Colonic mucosa (tissue), 4 donors: ENCODE measurements at places on chromosomes 4 and X. TPM values are rescaled to one million over a fixed set of nuclear protein-coding genes. Genes with fewer than 3 reads are reported as not detected.

GRCh38 chr4:131098976-131099375 is 2003.0 kb downstream of the C4orf33 start:
- DNase-seq = no peak

- no peak for DNase-seq
Measured at GRCh38 chr4:76373919-76374552, 46.9 kb downstream of the CCDC158 start.

DNA sequence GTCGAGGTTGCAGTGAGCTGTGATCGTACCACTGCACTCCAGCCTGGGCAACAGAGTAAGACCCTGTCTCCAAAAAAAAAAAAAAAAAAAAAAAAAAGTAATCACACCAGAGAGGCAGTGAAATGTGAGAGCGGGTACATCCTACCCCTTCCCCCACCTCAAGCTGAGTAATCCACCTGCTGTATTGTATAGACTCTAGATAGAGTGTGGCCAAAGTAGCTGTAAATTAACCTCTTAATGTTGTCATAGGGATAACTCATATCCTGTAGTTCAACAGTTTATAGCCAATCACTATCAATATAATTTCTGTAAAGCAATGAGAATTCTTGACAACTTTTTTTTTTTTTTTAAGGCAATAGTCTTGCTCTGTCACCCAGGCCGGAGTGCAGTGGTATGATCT is 30.8 kb downstream of the TNIP2 start:
- DNase-seq = no peak

DNA sequence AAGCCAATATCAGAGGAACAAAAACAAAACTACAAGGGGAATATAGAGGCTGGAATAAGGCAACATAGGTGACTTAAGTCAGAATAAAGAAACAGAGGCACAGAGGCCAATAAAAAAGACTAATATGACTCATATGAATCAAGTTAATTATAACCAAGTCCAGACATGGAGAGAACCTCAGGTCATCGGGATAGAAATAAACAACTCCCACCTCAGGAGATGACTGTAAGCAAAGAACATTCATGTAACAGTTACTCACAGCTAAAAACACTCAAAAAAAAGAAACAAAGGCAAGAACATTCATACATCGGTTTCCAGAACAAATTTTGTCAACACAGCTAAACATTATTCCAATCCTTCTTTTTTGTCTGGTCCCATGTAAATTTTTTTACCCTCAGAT is 60.3 kb upstream of the RXFP1 start:
- DNase-seq = no peak

DNA sequence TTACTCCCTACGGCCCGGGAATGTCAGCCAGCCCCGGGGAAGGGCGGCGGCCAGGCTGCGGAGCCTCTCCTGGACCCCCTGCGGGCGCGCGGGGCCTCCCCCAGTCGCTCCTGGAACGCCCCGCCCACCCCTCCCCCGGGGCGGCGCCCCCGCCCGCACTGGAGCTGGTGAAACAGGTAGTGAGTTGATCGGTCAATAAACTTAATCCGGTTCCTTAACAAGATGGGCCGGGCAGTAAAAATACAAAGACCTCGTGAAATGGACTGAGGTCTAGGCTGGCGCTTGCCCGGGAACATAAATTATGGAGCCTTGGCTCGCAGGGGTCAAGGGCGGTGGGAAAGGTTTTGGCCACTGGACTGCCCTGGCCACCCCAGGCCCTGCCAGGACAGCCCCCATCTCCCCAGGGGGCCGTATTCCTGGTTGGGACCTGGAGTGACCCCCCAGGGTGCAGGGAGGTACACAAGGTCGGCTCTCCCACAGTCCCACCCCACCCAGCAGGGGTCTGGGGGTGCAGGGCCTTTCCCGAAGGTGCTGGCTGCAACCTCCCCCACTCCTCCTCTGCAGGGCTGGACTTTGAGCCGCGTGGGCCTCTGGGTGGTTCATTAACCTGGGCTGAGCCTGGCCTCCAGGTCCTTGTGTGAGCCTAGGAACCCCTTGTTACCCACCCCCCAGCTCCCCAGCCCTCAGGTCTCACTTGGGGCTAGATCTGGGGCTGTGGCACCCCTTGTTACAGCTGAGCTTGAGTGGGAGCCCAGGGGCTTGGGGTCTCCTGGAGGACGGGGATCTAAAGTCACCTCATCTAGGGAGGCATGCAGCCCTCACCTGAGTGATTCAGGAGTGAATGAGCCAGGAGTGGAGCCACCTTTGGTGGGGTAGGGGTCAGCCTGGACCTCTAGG is 2.5 kb downstream of the FGFR3 start:
- DNase-seq = peak; percentile 78

DNA sequence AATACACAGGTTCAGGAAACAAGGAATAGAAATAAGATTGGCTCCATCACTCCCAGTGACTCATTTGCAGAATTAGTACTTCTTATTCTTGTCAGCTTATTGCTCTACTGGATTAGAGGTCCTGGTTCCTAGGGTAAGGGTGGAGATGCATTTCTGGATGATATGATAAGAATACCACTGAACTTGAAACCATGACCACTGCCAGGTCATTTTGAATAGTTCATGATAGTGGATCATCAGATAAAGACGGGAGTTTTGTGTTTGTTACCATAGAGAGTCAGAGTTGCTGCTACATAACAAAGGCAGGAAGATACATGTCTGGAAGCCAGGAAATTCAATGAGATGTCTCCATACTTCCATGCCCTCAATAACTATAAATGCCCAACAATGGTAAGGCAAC is 109.2 kb upstream of the FAT1 start:
- DNase-seq = no peak

DNA sequence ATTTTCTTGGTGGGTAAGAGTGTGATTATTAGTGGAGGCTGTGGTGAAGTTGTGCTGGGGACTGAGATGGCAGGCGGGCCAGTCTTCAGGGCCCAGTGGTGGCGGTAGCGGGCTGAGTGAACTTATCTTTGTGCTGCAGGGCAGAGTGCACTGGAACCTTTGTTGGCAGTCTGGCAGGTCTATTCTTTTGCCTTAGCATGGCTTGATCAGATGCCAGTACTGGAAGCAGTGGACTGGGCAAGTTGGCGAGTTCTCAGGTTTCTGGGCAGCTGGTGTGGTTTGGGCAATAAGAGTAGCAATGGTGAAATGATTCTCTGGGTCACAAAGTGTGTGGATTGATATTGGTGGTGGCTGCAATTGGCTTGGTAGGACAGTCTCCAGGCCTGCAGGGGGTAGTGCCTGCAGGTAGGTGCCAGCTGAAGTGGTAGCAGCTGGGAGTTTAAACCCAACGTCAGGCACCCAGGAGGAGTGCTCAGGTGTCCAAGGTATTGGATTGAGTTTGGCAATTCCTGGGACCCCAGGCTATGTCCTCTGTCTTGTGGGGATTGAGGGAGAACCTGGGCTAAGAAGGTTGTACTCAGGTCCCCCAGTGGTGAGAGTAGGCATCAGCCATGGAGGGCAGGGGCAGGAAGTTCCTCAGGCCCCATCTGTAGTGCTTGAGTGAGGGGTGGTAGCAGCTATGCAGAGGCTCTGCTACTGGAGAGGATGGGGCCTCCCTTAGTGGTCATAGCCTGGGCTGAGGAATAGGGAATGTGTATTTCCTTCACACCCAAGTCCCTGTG is 34.9 kb upstream of the SLC25A14 start:
- no peak for DNase-seq

DNA sequence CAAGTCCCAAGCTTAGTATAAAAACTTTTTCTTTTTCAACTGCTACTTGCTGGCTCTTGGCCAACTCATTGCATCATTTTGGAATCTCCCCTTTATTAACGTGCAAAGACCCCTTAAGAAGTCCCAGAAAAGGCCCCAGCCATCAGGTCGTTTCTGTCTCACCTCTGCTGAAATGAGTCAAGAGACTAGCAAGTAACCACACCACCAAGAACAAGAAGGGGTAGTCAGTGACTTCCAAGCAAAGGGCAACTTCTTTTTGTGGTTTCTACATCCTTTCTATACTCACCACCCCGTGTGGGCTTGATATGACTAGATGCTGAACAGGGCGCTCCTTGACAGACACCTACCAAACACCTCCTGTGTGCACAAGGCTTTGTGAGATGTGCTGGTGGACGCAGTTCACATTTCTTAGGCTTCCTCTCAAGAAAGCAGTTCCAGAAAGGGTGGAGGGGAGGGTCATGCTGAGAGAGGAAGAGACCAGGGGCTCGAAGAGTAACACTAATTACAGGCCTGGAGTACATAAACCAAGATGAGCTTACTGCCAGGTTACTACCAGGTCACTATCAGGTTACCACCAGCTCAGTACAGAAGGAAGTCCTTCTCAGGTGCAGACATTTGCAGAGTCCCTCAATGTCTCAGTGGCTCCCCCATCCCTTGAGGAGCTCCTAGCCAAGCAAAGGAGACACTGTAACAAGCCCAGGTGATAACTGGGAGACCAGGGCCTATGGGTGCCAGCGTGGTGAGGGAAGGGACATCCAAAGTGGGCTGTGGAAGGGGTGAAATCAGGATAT is 19.3 kb downstream of the JAKMIP1 start:
- no peak for DNase-seq

- no peak for DNase-seq
Measured at GRCh38 chr4:185311113-185311888, 84.4 kb downstream of the LRP2BP start.

GRCh38 chr4:169634975-169635374 is 14.6 kb downstream of the CLCN3 start:
- DNase-seq = no peak

DNA sequence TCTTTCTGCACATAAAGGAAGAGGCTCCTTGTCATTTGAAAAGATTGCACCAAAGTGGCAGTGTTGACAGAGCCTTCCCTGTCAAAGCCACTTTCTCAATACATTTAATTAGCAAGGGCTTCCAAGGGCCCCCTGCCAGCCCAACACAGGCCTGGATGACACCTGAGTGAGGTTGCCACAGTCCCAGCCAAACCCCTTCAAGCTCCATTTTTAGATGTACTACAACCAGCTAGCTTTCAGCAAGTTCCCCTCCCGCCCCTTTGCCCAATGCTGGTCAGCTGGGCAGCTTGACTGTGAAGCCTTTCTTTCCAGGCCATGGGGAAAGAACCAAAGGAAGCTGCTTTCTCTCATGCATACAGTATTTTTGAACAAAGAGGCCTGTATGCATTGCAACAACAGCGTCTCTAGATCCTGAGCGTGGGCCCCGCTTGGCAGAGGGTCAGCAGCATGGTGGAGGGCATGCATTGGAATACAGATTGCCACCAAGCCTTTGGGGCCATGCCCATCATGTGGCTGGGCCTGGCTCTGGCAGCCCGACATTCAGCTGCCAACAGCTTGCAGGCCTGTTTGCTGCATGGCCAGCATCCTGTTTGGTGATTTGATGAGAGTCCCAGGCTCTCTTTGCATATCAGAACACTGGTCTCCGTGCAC is 261.1 kb upstream of the GATB start:
- DNase-seq = no peak

DNA sequence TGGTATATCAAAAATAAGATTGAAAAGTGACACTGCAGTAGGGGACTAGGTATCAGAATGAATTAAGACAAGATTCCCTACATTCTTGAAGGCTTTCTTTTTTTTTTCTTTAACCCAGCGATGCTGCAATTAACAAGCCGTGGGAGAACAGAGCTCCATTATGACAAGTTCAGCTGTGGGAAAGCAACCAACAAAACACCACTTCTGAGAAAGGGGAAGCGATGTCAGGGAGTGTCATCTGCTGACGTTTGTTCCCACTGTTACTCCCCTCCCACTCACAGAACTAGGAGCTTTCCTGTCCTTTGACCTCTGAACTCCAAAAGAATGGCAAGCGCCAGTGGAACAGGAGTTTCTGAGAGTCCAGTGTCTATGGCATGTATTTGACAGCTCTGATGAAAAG is 90.2 kb upstream of the SLITRK2 start:
- DNase-seq = no peak

GRCh38 chrX:78831523-78831922 is 84.0 kb downstream of the LPAR4 start:
- DNase-seq = no peak

DNA sequence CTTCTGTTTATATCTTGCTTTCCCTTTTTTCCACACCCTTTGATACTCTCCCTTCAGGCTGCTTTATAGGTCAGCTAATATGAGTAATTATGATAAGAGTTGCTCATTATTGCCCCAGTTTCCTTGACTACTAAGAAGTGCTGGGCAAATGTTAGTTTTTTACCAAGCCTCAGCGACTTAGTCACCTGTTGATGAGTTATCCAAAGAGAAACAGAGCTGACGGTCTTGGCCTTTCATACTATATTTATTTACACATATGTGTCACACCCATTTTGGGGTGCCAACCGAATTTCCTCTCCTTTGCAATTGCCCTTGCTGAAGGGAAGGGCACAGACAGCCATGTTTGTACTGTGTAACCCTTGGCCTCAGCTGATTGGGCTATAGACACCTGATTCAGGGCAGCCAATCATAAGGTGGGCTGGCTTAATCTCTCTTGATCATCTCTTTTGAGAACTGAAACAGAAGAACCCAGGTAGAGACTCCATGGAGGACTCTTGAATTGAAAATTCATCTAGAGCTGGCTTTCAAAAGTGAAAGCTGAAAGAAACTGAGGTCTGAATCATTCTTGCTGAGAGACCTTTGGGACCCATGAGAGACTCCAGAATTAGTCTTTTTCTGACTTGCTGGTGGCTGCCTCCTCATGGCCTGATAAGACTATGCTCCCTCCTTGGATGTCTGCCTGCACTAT is 111.7 kb upstream of the RPS6KA3 start:
- DNase-seq = peak; percentile 71

DNA sequence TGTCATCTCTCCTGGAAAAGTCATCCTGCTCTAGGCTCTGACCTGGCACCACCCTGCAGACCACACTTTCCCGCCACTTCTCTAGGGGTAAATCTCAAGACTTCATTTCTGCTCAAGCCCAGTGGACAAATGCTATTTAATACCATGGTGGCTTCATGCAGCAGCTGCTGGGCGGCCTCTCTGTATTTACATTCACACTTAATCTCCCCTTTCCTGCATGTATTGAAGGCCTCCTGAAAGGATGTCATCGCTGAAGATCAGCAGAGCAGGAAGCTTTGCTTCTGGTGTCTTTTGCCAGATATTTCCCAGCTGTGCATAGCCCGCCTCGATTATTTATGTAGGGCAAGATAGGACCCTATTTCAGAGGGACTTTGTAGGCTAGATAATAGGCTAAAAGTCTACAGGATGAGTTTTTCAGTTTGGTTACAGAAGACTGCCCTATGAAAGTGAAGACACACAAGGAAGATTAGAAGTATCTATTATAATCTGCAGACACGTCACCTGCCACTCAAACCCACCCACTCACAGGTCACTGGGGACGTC is 17.2 kb downstream of the PROM1 start:
- DNase-seq = no peak

DNA sequence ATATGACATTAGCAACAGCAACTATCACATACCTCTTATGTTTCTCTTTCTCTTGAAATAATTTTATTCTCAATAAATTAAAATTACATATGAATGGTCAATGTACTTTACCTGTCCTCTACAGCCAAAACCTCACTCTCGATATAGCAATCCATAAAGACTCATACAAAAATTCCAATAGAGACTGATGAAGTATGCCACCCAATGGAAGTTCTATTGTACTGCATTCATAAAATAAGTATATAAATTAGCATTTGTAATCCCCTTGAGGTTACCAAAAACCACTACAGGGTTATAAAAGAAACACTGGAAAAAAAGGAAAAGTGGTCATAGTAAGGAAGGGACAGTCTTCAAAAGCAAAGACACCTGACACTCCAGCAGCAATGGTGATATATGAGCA is 32.8 kb downstream of the CLDN2 start:
- DNase-seq = no peak

KLHL13 gene
- total RNA-seq = 2.7 TPM

MAGEH1 gene
- total RNA-seq = 5.3 TPM

DIPK2B gene
- 2.5 TPM for total RNA-seq

TCEAL6 gene
- not detected for total RNA-seq

FAM47A gene
- total RNA-seq = not detected

GAGE12J gene
- not detected for total RNA-seq

ZAR1 gene
- total RNA-seq = not detected

GRIA2 gene
- total RNA-seq = not detected

FAM9B gene
- not detected for total RNA-seq

CT45A3 gene
- total RNA-seq = not detected
